ENCODE measurements at places on chromosomes 5 and 9.
A peak's percentile ranks its signal among the peaks of the same experiment; 100 is the strongest.

DNA sequence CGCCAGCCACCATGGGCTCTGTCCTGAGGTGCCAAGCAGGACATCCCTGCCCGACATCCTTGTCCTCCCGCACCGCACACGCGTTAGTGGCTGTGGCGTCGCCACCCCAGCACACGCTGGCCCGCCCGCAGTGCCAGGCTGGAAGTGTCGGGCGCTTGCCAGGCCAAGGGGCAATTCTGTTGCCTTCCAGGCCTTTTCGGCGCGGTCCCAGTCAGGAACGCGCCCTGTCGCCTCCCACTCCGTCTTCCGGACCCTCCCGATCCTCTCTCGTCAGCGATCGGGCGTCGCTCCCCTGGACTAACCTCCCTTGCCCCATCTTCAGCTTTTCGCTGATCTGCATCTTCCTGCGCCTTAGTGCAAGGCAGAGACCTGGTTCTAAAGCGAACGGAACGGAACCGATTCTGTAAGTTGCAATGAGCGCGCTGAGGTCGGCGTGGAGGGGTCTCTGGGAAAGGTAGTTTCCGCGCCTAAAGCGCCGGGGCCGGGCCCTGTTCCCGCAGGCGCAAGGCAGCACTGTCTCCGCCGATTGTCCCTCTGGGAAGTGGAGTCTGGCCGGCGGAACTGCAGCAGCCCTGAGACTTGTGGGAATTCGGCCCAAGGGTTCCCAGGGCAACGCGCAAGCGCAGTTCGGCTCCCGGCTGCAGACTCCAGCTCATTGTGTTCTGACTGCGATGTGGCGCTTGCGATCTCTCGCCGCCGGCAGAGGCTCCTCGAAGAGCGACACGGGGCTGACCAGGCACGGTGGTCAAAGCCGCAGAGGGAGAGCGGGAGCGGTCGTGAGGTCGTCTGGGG, at the start of gene ZNF454:
Gene ZNF454, plus strand, starts transcription at position 630 of the 792 bp plus-strand sequence. CDS start 1,594 bp downstream, outside the sequence.
- DNase-seq = no peak

- DNase-seq = no peak
Measured at GRCh38 chr5:169762338-169763095, 125.4 kb downstream of the DOCK2 start.

- DNase-seq = peak; percentile 39
Measured at GRCh38 chr5:141513627-141514329, 24.9 kb downstream of the PCDHGC5 start.

DNA sequence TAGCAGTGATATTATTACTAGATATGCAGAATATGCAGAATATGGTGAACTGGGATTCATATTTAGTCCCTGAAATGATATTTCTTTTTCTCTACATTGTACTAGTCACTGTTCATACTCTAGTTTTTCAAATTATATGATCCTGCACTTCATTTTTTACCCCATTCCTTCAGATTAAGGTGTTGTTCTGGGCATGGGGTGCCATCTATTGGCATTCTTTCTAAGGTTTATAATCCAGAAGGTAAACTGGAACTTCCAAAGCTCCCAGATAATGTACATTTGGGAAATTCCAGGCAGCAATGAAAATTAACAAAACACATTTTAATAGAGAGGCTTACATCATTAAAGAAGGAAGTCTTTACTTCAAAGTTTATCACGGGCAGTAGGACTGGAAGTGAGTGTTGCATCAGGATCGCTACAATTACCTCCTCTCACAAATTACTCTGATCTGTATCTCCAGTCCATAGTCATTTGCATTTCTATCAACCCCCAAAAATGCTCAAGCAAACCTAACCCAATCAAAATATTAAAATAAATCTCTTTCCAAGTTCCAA, 12.5 kb downstream of the RFX3 start:
- DNase-seq = no peak

GRCh38 chr5:74617202-74617601, 23.3 kb downstream of the ENC1 start:
- no peak for DNase-seq

- DNase-seq = no peak
Measured at GRCh38 chr9:136403915-136404800, 4.2 kb upstream of the SNAPC4 start.

- DNase-seq = no peak
Measured at GRCh38 chr5:172800088-172800551, 29.1 kb upstream of the DUSP1 start.

- no peak for DNase-seq
Measured at GRCh38 chr9:5876711-5877110, 14.0 kb upstream of the MLANA start.

DNA sequence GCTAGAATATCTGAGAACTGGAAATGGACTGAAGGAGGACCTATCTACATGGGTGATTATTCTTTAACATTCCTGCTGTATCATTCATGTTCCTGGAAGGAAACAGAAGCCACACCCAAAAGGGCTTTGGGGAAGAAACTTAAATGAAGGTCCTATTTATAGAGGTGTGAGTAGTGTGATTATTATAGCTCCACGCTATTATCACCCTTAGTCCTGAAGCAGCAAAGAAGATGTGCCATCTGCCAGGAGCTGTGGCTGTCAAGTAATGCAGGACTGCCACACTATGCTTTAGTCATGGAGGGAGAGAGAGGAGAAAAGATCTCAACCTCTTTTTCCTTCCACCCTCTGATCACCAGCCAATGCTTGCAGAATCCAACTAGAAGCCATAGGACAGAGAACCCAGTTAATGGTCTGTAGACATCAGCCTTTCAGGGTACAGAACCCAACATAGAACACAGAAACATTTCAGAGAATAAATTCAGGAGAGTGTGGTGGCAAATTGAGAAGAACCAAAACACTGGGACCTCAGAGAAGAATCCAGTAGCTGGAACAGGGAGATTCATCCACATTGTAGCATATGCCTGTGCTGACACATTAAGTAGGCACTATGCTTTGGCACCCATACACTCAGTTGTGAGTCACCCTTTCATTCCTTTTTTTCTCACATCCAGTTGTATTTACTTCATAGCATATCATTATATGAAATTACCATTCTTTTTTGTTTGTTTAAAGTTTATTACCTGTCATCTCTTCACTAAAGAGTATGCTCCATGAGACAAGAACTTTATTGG, 21.0 kb upstream of the RNF180 start:
- no peak for DNase-seq

GRCh38 chr9:117723986-117724625, 19.9 kb downstream of the TLR4 start:
- no peak for DNase-seq

GRCh38 chr9:588981-589380, 252.5 kb upstream of the DMRT1 start:
- DNase-seq = no peak

DNA sequence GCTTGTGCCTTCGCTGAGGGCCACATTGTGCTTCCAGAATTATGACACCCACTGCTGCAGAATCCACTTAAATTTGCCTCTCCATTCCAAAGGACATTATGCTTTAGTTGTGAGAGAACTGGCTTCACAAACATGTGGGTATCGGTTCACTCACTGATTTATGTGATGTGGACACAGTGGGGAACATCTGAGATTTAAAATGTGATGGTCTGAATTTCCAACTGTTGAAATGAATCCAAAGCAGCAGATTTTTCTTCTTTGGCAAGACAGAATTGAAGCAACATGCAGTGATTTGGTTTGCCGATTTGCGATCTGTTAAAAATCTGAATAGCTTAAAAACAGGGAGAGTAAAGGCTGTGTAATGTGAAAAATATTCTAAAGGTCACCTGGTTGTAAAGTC, 20.3 kb downstream of the PCSK5 start:
- DNase-seq = no peak

- DNase-seq = no peak
Measured at GRCh38 chr9:89879701-89880100, 274.9 kb downstream of the GADD45G start.

GRCh38 chr5:158753354-158753753, 346.4 kb downstream of the EBF1 start:
- DNase-seq = no peak

DNA sequence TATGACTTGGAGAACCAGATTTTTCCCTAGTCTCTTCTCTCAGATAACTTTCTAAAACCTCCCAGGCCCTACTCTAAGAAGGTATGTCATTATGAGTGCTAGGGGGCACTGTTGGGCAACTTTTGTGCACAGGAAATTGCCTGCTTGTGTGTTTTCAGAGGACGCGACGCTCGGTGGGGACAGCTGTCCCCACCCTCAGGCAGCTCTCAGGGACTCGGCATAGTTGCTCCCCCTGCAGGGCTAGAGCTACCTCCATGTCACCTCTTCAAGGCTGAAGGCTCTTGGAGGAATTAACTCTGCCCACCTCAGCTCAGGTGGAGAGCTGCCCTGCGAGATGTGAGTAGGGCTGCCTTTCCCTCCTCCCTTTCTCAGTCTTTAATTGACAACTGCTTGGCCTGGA, 10.2 kb upstream of the TIFAB start:
- no peak for DNase-seq

- DNase-seq = no peak
Measured at GRCh38 chr9:121987314-121987713, 105.8 kb downstream of the TTLL11 start.

DNA sequence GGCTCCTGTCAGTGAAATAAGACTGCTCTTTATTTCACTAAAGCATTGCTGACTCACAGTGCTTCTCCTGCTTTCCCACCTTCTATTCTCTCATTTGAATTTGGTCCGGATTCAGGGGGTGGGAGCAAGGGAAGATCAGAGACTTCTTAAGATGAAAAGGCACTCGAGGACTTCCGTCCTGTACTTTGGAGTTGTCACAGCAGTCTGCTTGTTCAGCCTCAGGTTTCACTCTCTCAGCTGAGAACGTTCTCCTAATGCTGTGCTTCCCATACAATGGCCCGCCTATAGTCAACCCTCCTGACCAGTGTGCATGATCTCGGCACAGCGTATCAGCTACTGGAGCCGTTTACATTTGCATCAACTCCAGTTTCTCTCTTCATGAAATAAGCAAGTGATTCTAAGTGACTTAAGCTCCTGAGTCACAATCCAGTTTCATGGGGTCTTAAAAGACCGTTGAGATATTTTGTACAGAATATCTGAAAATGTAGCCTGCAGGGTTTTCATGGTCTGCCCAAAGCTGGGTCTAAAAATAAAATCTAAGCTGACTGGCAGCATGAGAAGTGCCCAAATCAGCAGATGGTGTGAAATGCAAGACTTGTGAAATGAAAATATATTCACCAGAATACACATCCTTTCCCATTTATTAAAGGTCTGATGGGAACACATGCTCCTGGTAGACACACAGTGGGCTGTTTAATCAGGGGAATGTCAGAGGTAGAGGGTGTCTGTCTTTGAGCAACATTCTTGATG, 145.0 kb downstream of the ADCY2 start:
- DNase-seq = no peak

GRCh38 chr5:40614923-40615585, 64.7 kb upstream of the PTGER4 start:
- DNase-seq = no peak

GRCh38 chr9:136143215-136144001, 24.7 kb upstream of the TMEM250 start:
- DNase-seq = no peak

DNA sequence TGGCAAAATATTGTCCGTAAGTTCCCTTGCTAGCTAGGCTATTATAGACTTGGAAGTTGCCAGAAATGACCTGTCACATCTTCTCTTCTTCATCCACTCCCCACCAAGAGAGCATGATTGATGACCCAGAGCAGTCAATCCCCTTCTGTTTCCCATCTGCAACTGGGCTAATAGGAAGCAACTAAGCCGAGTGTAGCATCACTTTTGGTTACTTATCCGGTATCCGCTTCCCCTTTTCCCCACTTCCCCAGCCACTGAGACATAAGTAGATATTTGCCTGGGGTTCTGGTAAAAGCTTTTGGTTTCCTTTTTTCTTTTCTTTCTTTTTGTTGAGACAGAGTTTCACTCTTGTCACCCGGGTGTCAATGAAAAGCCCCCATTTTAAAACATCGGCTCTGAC, 29.4 kb upstream of the LIFR start:
- no peak for DNase-seq

- DNase-seq = no peak
Measured at GRCh38 chr9:86902991-86903733, 44.1 kb downstream of the GAS1 start.

- DNase-seq = no peak
Measured at GRCh38 chr5:19314840-19315239, 673.2 kb downstream of the CDH18 start.

DNA sequence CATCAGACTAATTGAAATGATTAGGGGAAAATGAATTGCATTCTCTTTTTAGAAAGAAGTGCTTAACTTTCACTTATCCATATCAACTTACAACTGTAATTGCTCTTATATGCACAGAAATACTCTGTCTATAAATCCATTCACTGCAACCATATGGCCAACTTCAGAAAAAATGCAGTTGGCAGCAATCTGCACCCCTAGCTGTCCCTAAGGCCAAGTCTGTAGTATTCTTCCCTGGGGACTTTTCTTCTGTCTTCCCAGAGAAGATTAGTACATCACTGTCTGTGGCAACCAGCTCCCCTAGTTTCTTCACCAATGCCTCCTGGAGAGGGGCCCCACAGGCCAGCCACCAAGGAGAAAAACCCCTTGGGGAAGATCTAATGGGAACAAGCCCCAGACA, 45.4 kb downstream of the ABCA1 start:
- no peak for DNase-seq

Data from stimulated activated CD8-positive, alpha-beta memory T cell treated with anti-CD3 and anti-CD28 coated beads, Interleukin-4, amount 100 ng/mL, for 4 hours (primary cell).